AG09319 (cell line): ENCODE measurements at places on chromosomes 5 and 9.

DNA sequence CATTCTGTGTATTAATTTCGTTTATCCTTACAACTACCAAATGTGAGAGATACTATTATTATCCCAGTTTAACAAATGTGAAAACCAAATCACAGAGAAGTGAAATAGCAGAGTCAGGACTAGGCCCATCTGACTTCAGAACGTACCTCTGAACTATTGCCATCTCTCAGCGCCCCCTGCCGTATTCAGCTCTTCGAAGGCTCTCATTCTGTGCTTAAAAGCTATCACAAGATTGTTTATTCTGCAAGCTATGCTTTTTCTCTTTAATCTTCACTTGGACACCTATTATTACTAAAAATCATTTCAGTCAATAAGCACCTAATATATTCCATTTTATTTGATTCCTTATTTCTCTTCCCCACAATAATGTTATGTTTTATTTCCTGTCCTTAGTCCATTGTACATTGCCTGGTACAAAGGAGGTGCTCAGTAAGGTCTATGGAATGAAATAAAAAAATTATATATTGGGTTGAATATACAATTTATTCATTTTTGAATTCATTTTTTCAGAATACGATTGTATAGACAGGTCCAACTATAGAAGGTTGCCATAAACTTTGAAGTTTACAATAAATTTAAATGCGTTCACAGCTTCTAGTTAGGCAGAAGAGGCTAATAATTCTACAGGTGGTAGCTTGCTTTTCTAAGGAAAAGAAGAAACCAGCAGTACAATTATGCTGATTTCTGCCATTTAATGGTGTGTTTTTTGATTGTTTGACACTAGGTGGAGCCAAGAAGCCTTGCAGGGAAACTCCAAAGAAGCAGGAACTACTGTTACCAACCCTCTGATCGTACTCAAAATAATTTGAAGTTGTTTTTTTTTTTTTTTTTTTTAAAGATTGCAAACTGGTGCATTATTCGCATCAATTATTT lies 202.2 kb upstream of the DMRTA1 start:
- DNase-seq = peak; percentile 12

GRCh38 chr9:120852240-120853010 lies 9.7 kb upstream of the PSMD5 start:
- DNase-seq = no peak

DNA sequence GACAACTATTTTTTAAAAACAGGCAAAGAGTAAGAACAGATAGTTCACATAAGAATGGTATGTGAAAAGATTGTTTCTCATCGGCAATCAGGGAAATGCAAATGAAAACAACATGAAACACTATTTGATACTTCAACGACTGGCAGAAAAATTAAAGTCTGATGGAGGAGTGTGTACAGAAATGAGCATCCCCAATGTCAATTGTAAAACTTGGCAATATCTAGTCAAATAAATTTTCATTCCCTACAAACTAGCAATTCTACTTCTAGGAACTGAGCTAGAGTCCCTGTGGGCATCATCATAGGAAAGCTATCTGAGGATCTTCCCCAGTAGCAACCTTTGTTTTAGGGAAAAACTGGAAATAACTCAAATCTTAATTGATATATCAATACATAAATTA lies 29.0 kb upstream of the MAP3K1 start:
- DNase-seq = no peak

GRCh38 chr5:602466-603035 lies 9.6 kb upstream of the CEP72 start:
- no peak for DNase-seq

- DNase-seq = no peak
These were observed 2.8 kb upstream of the ADAMTS2 start for GRCh38 chr5:179348011-179348530.

DNA sequence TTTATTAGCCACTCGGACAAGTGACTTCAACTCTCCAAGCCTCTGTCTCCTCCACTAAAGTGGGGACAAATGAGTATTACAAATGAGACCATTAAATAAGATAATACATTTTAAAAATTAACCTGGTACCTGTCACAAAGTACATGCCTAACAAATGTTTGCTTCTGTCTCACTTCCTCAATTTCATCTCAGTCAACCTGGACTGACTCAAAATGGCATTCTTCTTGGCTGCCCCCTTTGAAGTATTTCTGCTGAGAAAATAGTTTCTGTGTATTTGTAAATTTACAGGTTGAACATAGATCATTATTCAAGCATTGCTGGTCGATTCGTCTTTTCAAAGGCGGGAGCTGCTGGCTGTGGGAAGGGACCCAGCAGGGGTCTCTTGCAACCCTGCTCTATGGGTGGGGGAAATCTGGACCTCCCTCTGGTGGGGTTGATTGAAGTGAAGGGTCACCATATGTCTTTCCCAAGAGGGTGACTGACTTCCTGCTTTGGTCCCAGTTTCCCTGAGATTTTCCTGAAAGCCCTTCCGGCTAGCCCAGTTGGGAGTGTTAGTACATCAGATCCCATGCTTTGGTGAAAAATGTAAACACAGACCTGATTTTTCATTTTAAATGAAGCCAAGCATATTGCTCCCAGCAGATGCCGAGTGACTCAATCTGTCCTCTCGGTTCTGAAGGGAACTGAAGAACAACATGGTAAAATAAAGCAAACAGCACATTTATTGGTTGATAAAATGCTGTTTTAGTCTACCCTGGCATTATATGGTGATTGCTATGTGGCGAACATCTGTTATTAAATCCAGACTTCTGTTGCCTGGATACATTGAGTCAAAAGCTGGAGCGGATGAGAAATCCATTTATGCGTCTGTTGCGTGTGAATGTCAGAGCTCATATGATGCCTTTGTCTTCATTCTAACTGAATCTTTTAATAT lies 73.0 kb downstream of the KCNIP1 start:
- DNase-seq = no peak

GRCh38 chr5:99586878-99587277 lies 658.1 kb upstream of the CHD1 start:
- no peak for DNase-seq

DNA sequence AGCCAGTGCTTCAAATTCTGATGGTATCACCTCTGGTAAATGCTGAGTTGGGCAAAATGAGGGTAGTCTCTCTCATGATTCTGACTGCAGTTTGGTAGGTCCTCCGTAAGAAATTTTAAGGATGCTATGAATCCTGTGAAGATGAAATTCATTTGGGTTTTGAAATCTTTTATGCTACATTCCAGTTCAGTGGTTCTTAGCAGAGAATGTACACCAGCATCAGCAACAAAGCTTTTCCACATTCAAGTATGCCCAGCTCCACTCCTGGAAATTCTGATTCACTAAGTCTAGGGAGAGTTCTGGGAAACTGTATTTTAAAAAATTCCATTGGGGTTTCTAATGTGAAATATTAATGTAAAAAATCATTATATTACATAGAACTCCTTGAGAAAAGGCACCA lies 33.6 kb upstream of the ACOT12 start:
- no peak for DNase-seq

DNA sequence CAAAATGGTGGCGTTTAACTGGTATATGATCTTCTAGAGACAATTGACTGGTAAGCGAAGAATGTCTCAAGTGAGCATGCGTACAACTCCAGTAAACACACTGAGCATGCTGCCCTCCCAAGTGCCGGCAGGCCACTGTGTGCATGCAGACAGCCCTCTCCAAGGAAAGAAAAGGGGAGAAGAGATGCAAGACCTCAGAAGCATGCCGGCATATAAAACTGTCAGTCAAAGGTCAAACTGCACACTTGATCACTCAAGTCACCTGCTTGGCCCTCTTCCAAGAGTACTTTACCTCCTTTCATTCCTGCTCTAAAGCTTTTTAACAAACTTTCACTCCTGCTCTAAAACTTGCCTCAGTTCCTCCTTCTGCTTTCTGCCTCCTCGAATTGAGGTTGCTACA lies 910.2 kb downstream of the TAF11L14 start:
- DNase-seq = no peak

GRCh38 chr5:65102371-65102975 lies 333.7 kb downstream of the CWC27 start:
- DNase-seq = no peak

DNA sequence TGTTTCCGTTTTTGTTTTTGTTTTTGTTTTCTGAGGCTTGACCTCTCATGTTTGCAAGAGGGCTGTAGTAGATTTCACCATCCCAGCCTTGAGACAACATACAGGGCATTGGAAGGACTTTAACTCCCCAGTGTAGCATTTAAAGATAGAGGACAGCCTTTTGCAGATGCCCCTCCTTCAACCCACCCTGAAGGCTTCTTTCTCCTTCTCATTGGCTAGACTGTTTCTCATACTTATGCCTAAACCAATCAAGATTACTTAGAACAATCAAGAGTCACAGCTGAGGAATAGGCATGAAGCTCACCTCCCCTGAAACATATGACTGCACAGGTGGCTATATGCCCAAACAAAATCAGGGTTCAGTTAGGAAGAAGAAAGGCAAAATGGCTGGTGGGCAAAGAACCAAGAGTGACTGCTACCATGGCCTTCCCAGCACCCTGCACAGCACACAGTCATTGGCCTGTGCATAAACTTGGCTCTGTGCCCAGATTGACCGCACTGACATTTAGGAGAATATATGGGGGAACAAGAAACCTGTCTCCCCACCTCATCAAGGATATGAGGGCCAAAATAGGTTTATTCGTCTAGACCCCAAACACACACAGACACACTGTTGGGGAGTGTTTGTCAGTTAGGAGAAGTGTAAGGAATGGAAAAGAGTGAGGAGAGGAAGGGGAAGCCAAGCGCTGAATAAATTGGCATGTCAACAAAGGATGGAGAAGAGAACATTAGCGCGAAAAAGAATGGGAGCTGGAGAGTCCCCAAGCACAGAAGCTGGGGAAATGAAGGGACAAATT lies 137.3 kb upstream of the RANBP3L start:
- no peak for DNase-seq

GRCh38 chr9:16396389-16396788 lies 474.1 kb downstream of the BNC2 start:
- no peak for DNase-seq

DNA sequence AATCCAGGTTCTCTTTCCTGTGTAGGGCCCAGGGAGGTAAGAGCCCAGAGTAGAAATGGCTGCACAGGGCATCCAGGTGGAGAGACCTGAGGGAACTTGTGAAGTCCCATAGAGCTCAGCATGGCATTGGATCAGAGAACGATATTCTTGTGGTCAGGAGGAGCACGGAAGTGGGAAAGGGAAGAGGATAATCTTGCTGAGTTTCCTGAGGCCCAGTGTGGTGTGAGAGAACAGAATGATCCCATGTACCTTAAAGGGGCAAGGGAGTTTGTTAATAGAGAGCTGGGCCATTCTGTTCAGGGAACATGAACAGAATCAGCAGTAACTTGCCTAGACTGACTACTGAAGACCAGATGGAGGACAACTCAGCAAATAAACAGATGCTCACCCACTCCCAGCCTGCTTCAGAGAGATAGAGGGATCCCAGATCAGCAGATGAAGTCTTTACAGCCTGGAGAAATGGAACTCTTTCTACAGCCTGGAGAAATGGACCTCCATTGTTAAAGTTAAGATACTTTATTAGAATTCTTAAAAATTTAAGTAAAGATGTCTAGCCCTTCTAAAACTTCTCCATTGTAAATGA lies 119.7 kb upstream of the ELL2 start:
- DNase-seq = no peak

DNA sequence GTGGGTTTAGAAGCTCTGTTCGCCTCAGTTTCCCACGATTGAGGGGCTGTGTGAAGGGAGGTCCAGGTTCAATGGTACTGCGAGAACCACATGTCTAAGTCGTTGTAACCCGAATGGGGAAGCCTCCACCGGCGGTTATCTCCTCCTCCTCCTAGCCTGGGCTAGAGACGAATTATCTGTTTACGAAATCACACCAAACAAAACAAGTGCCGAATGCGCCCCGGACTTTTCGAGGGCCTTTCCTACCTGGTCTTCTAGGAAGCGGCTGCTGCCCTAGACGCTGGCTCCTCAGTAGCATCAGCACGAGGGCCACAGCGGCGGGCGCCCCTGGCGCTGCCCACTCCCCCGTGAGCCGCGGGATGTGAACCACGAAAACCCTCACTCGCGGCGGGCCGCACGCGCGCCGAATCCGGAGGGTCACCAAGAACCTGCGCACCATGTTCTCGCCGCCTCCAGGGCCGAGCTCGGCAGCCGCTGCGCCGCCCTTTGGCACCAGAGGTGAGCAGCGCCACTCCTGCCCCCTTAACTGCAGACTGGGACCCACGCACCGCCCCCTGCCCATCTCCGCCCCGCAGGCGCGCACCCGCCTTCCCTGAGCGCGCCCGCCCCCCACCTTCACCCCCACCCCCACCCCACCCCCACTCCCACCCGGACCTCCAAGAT lies at the start of gene CDKN2A:
Gene CDKN2A (minus strand): TSS at position 500 of the 663 bp plus-strand sequence.
- no peak for DNase-seq

DNA sequence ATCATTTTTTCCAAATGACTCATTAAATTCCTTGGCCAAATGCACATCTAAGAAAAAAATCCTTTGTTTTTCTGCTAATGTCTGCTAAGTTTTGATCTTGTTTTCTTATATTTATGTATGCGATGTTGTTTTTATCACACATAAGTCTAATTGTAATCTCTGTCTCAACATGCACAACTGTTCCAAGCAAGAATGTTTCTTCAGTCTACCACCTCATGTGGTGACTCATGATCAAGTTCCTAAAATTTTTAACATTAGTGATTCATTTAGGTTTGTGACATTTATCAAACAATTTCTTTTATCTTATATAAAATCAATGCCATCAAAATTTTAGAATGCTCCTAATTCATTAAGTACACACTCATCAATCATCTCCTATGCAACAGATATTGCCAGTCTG lies 763.9 kb upstream of the FAM174A start:
- no peak for DNase-seq

- no peak for DNase-seq
These were observed 17.3 kb upstream of the RNU6ATAC start for GRCh38 chr9:134181648-134182034.

- no peak for DNase-seq
These were observed 39.8 kb downstream of the CAMK2A start for GRCh38 chr5:150249744-150250143.

DNA sequence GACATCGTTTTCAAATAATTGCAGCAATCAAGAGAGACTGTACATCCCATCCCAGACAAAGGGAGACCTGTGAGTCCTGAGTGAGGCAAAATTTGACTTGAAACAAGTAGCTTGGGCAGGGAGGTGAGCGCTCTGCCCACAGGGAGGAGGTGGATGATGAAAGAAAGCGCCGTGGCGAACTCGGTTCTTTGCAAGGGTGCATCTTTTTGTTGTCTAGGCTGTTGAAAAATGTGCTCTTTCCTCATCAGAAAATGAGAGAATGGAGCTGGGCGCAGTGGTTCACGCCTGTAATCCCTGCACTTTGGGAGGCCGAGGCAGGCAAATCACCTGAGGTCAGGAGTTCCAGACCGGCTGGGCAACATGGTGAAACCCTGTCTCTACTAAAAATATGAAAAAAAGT lies 150.5 kb downstream of the GAPVD1 start:
- no peak for DNase-seq

GRCh38 chr9:116605904-116606341 lies 81.2 kb upstream of the TRIM32 start:
- peak; percentile 49 for DNase-seq
